ENCODE measurements at places on chromosomes 7 and 10.

DNA sequence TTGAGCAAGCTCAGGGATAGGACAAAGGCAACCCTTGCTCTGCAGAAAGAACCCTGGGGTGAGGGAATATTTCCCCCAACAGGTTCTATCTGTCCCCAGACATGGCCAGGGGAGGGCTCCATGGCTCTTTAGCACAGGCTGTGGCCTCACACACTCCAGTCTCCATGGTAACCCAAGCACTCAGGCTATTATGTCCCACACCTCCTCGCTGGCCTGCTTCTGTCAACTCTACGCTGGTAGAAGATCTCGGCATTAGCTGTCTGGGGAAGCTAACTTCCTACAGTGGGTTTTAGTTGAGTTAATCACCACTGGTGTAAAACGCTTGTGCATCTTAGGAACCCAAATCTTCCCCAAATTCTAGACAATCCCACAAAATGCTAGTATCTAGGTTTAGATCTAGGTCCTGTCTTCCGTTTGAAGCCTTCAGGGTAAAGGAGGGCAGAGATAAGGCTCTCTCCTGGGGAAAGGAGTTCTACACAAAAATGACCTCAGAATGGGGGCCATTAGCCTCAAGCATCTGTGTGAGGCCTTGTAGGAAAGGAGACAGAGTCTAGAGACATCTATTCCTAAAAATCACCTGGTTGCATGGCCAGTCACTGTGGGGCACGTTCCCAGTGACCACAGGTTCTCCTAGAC lies 36.7 kb upstream of the SLIT1 start:
- DNase-seq, result no peak

DNA sequence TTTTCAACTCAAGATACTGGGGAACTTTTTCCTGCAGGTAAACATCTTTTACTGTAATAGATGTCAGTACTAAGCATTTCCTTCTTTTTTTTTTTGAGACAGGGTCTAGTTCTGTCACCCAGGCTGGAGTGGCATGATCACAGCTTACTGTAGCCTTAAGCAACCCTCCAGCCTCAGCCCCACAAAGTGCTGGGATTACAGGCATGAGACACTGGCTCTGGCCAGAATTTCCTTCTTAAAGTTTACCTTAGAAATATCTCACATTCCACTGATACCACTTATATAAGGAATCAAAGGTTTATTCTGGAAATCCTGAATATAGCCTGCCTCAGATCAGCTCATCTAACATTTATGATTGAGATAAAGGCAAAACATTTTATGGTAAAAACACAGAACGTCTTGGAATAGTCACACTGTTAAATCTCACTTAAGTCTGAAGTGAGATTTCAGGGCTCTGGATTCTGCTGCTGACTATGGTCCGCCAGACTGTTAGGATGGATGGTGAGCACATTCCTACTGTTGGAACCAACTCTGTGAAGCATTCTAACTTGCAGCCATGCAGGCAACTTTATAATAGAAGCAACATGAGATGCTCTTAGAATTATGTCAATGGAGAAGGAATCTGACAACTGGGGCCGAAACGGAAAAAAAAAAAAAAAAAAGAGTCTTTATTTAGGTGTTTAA lies 151.9 kb downstream of the ZMYND11 start:
- no peak for DNase-seq

- DNase-seq, result no peak
These were observed 62.0 kb downstream of the VSTM4 start for GRCh38 chr10:49053053-49053997.

DNA sequence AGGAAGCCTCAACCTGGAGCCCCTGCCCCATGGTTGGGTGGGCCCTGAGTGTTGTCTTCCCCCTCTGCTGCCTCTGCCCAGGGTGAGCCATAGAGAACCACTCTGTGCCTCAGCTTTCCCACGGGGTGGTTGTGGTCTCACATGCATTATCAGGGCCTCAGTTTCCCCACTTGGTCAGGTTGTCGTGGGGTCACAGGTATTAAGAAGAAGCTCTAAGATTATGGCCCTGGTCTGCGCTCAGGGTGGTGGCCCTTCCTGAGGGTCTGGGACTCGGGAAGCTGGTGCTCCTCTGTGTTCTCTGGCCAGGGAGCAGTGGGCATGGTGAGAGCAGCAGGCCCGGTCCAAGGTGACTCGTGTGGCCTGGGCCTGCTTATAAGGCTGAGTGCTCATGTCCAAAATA lies 17.8 kb downstream of the LRRC27 start:
- DNase-seq, result no peak

GRCh38 chr7:70353330-70353945 lies 755.2 kb downstream of the AUTS2 start:
- no peak for DNase-seq

DNA sequence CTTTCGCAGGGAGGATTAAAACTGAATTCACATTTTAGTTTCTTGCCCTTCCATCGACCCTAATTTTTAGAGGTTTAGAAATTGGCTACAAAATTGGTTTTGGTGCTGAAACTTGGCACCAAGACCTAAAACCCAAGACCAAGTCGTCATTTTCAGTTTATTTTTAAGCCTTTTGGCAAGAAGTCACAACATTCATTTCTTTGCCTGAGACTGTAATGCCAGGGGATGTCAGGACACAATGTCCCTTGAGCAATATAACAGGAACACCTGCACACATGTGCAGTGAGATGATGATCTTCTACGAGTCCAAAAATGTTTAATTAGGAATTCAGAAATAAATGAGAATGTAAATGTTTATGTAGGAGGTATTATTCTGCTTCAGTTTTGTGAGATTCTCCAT lies 335.4 kb upstream of the ANKRD30A start:
- DNase-seq, result no peak

DNA sequence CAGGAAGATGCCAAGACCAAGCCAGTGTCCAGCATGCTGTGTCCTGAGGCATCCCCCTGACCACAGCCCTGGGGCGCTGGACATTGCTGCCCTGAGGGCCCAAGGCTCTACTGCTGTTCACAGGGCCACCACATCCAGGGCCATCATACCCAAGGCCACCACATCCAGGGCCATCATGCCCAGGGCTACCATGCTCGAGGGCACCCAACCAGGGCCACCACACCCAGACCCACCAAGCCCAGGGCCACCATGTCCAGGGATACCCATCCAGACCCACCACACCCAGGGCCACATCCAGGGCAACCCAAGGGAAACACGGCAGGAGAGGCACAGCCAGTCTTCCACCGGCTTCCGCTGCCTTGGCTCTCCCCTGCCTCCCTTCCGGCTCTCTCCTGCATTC lies 17.1 kb downstream of the STK32C start:
- DNase-seq, result no peak

GRCh38 chr10:112628951-112629609 lies 182.1 kb downstream of the VTI1A start:
- no peak for DNase-seq

- no peak for DNase-seq
These were observed 120.7 kb upstream of the GDF10 start for GRCh38 chr10:47179291-47179647.

GRCh38 chr7:12474035-12474434 lies 70.4 kb upstream of the VWDE start:
- no peak for DNase-seq

- no peak for DNase-seq
These were observed at the start of gene RBM20 for GRCh38 chr10:110643653-110644597. Gene RBM20 (plus strand): TSS chr10:110644336. CDS start chr10:110644455, 119 bp downstream.

- no peak for DNase-seq
These were observed 726.1 kb downstream of the TNS3 start for GRCh38 chr7:46855851-46856250.

- peak; percentile 10 for DNase-seq
These were observed 317.8 kb downstream of the SH2D4B start for GRCh38 chr10:80855348-80855971.

DNA sequence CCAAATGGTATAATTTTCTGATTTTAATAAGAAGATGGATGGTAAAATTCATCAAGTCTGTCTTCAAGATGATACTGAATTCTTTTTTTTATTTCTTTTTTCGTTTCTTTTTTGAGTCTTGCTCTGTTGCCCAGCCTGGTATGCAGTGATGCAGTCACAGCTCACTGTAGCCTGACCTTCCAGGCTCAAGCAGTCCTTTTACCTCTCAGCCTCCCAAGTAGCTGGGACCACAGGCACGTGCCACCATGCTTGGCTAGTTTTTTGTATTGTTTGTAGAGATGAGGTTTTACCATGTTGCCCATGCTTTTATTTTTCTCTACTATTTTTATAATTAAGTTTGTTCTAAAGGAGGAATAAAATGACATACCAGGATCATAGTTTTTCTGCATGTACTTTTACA lies 52.1 kb upstream of the HELLS start:
- DNase-seq, result no peak

- no peak for DNase-seq
These were observed 206.2 kb downstream of the DIP2C start for GRCh38 chr10:483261-483660.

- DNase-seq, result no peak
These were observed 333.8 kb downstream of the ABCA13 start for GRCh38 chr7:48505051-48505450.
